ENCODE measurements at places on chromosomes 4 and X.

DNA sequence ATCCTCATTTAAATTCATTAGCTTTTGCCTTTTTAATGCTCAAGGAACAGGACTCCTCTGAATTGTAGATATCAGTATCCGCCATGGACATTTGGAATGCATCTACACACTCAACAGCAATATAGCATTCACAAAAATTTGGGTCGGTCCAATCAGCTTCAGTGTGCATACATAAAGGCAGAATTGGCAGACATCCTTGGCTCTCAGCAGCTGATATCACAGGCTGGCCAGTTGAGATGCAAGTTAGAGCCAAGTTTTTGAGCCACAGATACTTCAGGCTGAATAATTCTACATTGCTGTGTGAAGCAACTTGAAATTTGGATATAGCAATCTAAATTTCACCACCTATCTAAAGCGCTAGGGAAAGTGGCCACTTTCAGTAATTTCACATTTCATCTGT, 821.1 kb downstream of the PCDH19 start:
- DNase-seq, result no peak

- DNase-seq, result peak; percentile 79
These were observed 78.8 kb upstream of the BCOR start for GRCh38 chrX:40176351-40177116.

GRCh38 chr4:47287735-47288134, 175.8 kb downstream of the COMMD8 start:
- no peak for DNase-seq

GRCh38 chrX:109739625-109740432, 6.8 kb upstream of the ACSL4 start:
- no peak for DNase-seq

DNA sequence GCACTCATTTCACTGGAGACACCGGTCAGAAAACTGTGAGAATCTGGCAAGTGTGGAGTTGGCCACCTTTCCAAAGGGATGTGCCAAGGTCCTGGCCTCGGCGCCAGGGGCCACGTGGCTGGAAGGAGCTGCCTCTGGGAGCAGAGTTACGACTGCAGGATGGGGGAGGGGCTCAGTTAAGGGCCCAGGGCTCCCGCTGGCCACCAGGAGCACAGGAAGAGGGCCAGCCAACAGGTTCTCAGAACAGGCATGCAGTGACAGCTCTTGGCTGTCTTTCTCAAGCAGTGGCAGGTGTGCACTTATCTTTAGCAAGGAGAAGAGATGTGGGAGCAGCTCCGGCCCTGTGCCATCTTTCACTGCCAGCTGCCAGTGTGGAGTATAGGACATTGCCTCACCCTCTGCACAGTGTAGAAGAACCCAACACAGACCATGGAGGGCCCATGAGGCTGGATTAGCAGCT, 115.9 kb upstream of the RBPJ start:
- DNase-seq, result no peak

- no peak for DNase-seq
These were observed 835 bp downstream of the TDO2 start for GRCh38 chr4:155904331-155904730.

- DNase-seq, result no peak
These were observed 411.1 kb downstream of the TRIML1 start for GRCh38 chr4:188550296-188550695.

DNA sequence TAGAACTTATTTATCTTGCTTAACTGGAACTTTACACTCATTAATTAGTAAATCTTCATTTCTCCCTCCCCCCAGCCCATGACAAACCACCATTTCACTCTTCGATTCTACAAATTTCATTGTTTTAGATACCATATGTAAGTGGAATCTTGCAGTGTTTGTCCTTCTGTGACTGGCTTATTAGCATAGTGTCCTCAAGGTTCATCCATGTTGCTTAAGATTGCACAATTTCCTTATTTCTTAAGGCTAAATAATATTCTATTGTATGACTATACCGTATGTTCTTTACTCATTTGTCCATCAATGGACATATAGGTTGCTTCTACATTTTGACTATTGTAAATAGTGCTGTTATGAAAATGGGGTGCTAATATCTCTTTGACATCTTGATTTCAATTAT, 24.5 kb upstream of the RNF212 start:
- no peak for DNase-seq

- no peak for DNase-seq
These were observed 1.7 kb downstream of the PPP2R2C start for GRCh38 chr4:6470502-6471306.

DNA sequence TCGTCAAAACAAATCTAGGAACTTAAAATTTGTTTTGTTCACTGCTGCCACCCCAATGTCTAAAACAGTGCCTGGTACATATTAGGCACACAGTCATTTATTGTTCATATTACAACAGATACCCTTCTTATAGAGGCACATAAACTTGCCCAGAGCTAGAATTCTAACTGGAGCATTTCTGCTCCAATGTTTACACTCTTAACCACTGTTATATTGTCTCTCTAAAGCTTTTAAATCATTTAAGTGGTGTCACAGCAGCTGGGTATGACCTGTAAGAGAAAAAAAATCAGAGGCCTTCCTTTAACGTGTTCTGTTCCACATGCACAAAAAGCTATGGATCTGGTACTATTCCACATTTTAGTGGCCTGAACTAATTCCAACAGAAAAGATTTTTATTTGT, 3.0 kb downstream of the UBE2D3 start:
- DNase-seq, result no peak

- DNase-seq, result no peak
These were observed 1.3 kb upstream of the TMEM154 start for GRCh38 chr4:152680988-152681603.

- no peak for DNase-seq
These were observed 553.3 kb upstream of the MAGEB2 start for GRCh38 chrX:29662101-29662500.

DNA sequence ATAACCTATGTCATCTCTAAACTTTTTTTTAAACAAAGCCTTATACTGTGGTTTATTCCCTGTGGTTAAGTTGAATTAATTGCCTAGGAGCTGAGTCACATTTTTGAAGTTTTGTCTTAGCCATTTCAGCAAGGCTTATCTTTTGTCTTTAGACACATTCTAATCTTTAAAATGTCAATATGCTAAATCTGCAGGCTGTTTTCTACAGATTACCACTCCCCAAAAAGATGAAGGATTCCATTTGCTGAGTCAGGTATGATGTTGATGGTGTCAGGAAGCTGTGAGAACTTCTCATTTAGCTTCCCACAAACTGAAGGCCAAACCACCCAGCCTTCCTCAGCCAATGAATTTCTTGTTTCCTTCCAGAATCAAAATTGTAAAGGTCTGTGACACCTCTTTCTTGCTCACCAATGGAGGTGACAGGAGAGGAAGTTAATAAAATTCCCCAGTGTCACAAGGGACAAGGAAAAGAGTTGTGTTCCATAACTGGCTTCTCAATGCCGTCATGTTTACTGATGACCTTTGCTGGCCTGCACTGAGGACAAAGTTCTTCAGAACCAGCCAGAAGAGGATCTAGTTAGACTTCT, 3.7 kb upstream of the CXCL6 start:
- no peak for DNase-seq

DNA sequence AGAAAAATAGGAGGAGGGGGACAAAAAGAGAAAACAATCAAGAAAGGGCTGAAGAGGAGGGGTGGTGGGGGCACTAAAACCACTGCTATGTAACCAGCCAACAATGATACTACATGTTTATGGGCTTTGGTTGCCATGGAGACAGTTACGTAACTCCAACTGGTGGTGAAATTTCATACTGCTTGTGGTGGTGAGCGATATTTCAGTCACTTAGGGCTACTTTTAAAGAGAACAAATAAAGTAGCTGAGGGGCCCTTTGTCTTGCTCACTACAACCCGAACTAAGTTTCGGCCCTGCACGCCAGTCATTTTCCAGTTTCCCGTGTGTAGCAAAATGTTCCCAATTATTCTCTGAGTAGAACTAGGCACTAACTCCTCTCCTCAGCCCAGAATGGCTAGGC, 275.2 kb upstream of the EDA2R start:
- DNase-seq, result no peak

DNA sequence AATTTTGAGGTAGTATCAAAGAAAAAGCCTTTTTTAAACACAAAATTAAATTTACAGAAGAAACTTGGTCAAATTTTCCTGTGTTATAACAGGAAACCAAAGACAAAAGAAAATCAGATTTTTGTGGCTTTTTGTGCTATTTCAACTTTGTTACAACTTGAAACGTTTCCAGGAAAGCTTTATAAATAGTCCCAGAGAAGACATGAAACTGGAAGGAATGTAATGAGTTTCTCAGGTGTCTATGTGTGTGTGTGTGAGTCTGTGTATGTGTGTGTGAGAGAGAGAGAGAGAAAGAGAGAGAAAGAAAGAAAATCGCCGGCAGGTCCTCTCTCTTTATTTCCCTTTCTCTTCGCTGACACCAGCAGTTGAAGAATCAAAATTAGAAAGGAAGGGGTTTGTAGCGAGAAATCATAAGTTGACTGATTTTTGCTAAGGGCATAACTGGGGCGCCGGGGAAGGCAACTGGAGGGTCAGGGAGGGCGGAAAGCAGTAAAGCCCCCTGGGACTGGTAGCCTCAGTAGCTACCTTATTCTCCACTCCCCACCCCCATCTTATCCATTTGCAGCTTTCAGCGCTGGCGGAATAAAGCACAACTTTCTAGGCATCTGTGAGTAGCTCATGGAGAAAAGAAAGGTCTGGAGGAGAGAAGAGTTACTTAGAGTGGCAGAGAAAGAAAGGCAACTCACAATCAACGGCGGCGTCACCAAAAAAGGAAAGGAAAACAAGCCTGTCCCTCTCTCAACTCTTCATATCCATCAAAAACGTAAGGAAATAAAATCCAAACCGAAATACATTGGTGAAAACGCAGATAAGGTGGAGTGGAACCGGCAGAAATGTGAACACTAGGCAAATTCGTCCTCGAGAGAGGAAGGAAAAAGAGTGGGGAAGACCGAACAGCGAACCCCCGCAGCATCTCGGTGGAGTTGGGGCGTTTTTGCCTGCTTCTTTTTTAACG, 1.3 kb downstream of the TMEM47 start:
- DNase-seq, result no peak

DNA sequence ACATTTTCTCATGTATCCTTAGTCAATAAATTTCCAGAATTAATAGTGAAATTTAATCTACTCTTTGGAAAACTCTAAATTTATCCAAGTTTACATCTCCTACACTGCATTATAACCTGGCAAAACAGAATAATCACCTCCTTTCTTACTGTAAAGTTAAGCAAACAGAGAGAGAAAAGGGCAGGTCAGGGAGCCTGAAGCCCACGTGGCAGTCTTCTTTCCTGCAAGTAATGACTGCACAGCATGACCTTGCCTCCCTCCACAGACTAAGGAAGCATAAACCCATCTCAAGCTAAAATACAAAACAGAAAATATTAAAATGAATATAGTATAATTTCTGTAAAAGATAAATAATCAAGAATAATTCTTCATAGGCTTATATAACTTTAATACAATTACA, 1153.0 kb downstream of the C4orf33 start:
- no peak for DNase-seq

DNA sequence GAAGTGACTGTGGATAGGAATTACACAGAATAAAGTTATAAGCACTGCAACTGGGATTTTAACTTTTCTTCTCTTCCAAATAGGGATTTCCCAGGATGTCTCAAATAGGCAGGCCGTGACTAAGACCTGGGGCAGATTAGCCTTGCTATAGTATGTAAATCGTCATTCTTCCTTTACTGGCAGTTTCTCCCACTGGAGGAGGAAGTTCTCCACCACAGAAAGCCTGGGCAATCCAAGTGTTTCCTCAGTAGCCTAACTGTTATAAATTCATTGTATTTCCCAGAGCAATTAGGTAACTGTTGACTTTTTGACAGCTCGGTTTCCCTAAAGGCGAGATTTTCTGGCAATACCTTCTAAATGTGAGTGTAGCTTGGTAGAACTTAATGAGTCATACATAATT, at the start of gene TNIP3:
Gene TNIP3, minus strand, starts transcription at position 31 of the 400 bp plus-strand sequence. CDS start 196 bp downstream, outside the sequence.
- DNase-seq, result no peak

DNA sequence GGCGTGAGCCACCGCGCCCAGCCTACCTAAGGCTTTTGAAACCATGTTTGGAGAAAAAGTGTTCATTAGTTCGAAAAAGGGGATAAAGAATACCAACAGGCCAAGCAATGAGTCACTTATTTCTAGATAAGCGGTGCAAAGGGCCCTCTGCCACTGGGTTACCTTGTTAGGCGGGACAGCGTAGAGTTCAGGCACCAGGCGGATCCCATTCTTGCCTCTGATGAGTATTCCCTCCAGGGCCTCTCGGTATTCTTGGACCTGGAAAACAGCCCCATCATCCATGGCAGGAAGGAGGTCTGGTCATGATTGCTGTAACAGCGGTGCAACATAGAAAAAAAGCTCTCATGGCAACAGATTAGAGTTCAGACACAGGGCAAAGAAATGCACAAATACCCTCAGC, 48.0 kb downstream of the PHKA2 start:
- DNase-seq, result no peak
